ENCODE measurements at places on chromosomes 16 and 17.

DNA sequence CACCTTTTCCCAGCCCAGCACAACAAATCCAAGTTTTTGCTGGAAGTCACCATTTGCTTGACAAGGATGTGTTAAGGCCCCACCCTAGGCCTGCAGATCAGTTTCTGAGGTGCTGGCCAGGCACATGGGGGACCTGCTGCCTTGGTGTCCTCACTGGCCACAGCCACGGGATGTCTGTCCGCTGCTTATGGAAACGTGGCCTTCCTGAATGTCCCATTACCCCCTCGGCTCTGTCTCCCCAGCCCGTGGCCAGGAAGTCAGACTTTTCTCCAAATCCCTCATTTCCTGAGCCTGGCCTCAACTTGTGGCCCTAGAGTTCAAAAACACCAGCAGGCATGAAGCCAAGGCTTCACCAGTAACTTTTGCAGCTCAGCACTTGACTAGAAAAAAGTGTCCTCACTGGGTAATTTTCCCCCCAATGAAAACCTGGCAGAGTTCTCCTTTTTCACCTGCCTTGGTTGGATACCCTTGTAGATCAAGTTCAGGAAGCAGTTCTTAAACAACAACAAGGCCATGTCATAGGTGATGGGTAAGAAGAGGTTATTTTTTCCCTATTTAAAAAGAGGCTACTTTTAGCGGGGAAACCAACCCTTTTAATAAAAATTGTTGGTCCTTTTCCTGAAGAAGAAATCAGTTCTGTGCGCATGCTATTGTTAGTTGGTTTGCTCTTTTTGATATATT lies 80.8 kb downstream of the SOCS1 start:
- DNase-seq, result no peak

DNA sequence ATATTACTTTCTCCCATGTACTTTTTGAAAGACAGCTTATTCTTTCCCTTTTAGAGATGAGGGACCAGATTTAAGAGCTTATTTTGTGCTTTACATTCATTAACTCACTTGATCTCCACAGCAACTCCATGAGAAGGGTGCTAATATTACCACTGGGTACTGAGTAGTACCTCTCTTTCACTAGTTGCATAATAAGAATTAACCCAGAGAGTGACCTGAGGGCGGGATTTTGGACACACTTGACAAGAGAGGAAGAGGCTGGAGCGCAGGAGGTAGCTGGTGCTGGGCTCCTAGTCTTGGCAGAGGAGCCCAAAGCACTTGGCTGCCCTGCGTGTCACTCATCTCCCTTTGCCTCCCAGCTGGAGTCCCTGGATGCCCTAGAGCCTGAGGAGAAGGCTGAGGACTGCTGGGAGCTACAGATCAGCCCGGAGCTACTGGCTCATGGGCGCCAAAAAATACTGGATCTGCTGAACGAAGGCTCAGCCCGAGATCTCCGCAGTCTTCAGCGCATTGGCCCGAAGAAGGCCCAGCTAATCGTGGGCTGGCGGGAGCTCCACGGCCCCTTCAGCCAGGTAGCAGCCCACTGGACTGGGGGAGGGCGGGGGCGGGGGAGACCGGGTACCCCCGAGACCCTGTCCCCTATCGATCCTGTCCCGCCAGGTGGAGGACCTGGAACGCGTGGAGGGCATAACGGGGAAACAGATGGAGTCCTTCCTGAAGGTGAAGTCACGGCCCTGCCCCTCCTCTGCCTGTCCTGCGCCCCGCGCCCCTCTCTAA lies 1.7 kb upstream of the MAZ start:
- DNase-seq, result no peak

- no peak for DNase-seq
Observed at GRCh38 chr16:12366313-12366712, 389.8 kb downstream of the SNX29 start.

DNA sequence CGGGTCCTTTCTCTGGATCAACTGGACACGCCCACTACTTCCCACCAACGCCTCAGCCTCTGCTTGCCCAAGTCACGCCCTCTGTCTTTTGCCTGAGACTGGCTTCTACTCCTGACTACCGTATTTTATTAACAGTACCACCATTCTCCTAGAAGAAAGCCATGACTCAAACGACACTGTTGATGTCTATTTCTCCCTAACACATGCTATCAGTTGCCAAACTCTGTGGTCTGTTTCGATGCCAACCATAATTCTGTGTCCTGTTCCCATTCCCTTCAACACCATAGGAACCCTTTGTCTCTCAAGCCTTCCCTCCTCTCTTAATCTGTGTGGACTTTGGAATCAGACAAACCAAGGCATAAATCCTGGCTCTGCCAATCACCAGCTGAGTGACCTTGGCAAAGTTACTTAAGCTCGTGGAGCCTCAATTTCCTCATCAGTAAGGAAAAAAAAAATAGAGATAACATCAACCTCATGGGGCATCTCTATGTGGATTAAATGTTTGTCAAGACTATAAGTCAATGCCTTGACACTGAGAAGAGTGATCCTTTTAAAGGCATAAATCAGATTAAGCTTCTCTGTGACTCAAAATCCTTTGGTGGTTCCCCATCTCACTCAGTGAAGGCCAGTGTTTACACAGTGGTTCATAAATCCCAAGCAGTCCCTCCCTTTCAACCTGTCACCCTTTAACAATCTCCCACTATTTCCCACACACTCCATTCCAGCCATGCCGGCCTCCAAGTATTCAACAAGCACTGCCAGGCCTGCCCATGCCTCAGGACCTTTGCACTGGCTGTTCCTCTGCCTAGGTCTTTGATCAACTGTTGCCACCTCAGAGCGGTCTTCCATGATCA lies 45.6 kb downstream of the ERN1 start:
- no peak for DNase-seq

- peak; percentile 50 for DNase-seq
Observed at GRCh38 chr17:73722165-73722564, 77.9 kb upstream of the SDK2 start.

DNA sequence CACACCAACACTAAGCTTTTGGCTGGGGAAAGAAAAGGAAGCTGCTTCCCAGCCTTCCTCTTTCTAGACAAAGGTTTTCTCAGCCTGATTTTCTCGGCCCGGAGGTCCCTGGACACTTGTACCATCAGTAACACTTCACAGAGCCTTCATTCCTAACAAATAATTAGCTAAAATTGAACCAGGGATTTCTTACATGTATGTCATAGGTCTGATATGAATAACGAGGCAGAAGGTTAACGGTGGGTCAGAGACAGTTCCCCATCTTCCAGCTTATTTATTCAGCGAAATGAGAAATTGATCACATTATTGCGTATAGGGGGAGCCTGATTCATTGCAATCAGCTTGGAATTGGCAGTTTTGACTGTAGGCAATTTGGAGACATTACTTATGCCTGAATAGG lies 142.5 kb downstream of the SALL1 start:
- no peak for DNase-seq

GRCh38 chr16:56197192-56197992 lies 6.1 kb downstream of the GNAO1 start:
- no peak for DNase-seq

Data from T-helper 1 cell (primary cell).